Right lobe of liver (tissue), 6 donors: ENCODE measurements at places on chromosomes 1 and 21. TPM values are rescaled to one million over a fixed set of nuclear protein-coding genes. Genes with fewer than 3 reads are reported as not detected.

The IL10RB gene
- total RNA-seq: 15.2 TPM

DNA sequence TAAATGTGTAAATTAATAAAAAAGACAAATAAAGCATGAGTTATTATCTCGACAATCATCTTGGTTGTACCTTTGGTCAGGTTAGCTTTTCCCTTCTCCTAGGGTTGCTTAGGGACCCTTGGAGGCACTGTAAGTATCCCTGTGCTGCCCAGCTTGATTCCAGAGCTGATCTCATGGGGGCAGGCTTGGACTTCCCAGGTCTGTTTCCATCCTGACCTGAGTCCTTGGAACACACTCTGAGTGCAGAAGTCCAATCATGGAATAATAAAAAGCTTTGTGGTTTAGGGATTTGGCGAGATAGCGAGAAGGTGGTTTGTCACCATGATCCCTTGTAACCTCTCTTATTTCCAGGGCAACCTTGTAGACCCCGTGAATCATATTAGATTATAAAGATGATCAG, 18.7 kb upstream of the PAPPA2 start:
- DNase-seq: peak; percentile 33

GRCh38 chr1:48093147-48093546, 96.0 kb upstream of the TRABD2B start:
- no peak for DNase-seq

- no peak for DNase-seq
These were observed 67.7 kb downstream of the MRPL39 start for GRCh38 chr21:25539606-25540005.

DNA sequence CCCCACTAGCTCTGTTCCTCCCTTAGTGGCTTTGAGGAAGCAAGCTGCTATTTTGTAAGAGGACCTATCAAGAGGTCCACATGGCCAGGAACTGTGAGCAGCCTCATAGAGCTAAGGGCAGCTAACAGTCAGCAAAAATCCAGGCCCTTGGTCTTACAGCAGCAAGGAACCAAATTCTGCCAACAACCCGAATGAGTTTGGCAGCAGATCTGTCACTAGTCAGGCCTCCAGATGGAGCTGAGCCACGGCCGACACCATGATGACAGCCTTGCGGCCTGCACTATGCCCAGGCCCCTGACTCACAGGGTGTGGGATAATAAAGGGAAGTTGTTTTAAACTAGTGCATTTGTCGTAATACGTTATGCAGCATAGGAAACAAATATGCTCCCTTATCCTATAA, 28.0 kb upstream of the H3-3A start:
- peak; percentile 84 for DNase-seq

The ZBTB8OS gene
- 19.6 TPM for total RNA-seq

- no peak for DNase-seq
These were observed 36.8 kb upstream of the TENT5C start for GRCh38 chr1:117568999-117569398.

The MTARC1 gene
- 62.6 TPM for total RNA-seq

DNA sequence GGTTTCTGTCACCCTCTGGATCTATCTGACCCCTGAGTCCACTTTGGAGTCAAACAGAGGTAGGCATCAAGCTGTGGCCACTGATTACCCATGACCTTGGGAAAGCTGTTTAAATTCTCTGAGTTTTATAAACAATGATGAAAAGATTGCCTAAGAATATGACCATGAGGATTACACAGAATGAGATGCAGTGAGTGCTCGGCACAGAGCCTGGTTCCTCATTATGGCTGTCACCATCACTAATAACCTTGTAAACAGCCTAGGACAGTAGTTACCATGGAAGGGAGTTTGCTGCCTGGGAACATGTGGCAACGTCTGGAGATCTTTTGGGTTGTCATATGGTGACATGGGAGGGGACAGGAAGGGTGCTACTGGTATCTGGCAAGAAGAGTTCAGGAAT, 248.3 kb upstream of the KAZN start:
- no peak for DNase-seq
